ENCODE measurements at places on chromosomes 1 and 21.

- peak; percentile 46 for DNase-seq
These were observed 7.3 kb downstream of the SH3BGRL3 start for GRCh38 chr1:26287033-26287711.

- no peak for DNase-seq
These were observed 38.3 kb downstream of the PHC2 start for GRCh38 chr1:33392639-33393038.

GRCh38 chr1:96329121-96329520 lies 392.5 kb upstream of the PTBP2 start:
- no peak for DNase-seq

GRCh38 chr1:47938520-47938919 lies 58.7 kb downstream of the TRABD2B start:
- DNase-seq, result no peak

- DNase-seq, result no peak
These were observed 235.3 kb upstream of the PLXNA2 start for GRCh38 chr1:208479435-208479834.

DNA sequence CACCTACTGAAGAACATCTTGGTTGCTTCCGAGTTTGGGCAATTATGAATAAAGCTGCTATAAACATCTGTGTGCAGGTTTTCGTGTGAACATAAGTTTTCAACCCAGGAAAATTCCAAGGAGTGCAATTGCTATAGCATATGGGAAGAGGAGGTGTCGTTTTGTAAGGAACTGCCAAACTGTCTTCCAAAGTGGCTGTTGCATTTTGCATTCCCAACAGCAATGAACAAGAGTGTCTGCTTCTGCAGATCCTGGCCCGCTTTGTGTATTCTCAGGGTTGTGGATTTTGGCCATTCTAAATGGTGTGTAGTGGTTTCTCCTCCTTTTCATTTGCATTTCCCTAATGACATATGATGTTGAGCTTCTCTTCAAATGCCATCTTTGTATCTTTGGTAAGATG lies 23.8 kb downstream of the GNG4 start:
- no peak for DNase-seq

- no peak for DNase-seq
These were observed 38.0 kb downstream of the PCNT start for GRCh38 chr21:46361935-46362334.

- DNase-seq, result no peak
These were observed 25.5 kb upstream of the CAP1 start for GRCh38 chr1:40014812-40015594.

- no peak for DNase-seq
These were observed 60.3 kb upstream of the CSF3R start for GRCh38 chr1:36542962-36543515.

- DNase-seq, result no peak
These were observed 86.9 kb downstream of the OLFML2B start for GRCh38 chr1:161936786-161937185.

- DNase-seq, result no peak
These were observed 153.0 kb upstream of the WNT4 start for GRCh38 chr1:22295856-22296255.

DNA sequence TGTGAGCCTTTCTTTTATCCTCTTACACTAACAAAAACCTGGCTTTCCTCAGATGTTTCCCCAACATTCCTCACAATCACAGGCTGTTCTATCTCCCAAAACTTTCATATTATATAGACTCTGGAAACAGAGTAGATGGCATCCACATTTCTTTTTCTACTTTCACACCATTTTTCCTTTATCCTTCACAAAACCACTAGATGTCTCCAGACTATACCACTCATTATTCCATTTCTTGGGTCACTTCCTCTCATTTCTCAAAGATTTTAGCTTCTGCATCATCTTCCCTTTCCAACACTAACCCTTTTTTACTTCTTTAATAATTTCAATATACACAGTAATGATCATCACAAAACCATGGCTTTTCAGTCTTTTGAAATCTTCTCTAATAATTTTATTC lies 286.0 kb upstream of the DEPDC1 start:
- no peak for DNase-seq

DNA sequence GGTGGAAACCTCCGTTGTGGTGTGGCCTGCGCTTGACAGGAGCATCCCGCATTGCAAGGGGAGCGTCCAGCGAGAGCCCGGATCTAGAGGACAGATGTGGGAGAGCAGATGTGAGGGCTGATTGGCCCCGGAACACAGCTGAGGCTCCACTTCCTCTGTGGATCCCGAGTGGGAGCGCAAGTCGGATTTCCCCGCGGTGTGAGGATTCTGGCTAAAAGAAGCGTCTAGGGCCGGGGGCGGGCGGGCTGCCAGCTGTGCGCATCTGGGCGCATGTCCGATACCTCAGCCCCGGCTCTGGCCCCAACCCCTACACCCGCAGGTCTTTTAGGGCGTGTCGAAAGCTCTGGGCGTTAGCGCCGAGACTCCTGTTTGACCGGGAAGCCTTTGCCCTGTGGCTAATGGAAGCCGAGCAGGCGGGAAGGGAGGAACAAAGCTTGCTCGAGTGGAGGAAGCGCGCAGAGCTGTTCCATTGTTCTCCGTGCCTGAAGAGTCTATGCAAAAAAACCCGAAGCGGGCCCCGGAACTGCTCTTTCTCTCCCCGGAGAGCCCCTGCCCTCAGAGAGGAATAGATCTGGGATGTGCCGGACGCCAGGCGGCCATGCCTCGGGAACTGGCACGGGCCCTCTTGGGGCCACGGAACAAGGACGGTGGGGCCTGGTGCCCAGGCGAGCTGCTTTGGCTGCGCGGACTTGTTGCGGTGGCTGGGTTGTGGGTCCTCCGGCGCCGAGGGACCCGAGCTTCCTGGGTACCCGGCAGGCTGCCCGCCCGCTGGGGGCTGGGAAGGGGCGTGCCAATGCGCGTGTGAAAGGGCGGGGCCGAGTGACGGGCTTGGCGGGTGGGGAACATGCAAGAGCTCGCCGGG lies 111.1 kb downstream of the NAV1 start:
- DNase-seq, result no peak

DNA sequence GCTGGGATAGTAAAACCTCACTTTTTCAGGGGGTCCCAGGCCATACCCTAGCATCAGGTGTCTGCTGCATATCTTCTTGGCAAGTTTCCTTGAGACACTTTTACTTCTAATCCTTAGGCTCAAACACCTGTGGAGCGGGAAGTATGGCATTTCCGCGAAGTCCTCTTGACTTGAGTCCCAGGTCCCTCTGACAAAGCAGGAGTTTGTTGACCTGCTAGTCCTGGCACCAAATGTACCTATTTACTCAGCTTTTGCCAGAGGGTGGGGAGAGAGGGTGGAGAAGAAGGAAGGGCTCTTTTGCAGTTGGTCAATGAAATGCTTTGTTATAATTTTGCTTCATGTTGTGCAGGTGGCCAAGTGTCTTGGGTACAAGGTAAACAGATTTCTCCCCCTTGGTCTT lies 59.7 kb downstream of the CLIC6 start:
- DNase-seq, result no peak

GRCh38 chr21:29526545-29526944 lies 227.8 kb downstream of the BACH1 start:
- DNase-seq, result no peak

DNA sequence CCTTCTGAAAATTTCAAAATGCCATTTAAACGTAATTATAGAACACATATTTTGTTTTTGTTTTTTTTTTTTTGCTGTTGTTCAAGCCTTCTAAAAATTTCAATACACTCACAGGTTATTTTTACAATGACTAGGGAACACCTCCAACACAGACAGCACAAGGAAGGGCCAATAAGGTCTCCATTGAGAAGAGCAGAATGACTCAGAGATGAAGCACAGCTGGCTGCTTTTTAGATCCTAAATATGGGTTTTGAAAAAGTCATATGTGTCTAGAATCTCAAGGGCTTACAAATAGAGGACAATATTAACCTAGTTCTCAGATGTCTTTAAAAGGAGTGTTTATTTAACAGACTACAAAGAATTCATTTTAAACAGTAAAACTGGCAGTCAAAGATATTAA lies 104.6 kb downstream of the NEGR1 start:
- no peak for DNase-seq

GRCh38 chr21:46637952-46638746 lies 2.7 kb downstream of the PRMT2 start:
- no peak for DNase-seq

- no peak for DNase-seq
These were observed 4.8 kb upstream of the RPE65 start for GRCh38 chr1:68454534-68454933.

- no peak for DNase-seq
These were observed 79.0 kb upstream of the CAPZB start for GRCh38 chr1:19564366-19564765.

- no peak for DNase-seq
These were observed 335.5 kb downstream of the COL11A1 start for GRCh38 chr1:102772831-102773230.

GRCh38 chr1:12692967-12693782 lies 22.7 kb upstream of the AADACL3 start:
- no peak for DNase-seq

- no peak for DNase-seq
These were observed 264.2 kb downstream of the DISC1 start for GRCh38 chr1:231890791-231891190.

- DNase-seq, result no peak
These were observed 164.2 kb upstream of the COL6A1 start for GRCh38 chr21:45817345-45817744.

- DNase-seq, result no peak
These were observed 8.5 kb downstream of the CFHR4 start for GRCh38 chr1:196896355-196896754.

- DNase-seq, result no peak
These were observed 673.3 kb downstream of the BRINP3 start for GRCh38 chr1:189804352-189804751.

GRCh38 chr1:25707280-25708016 lies 90.9 kb downstream of the MAN1C1 start:
- DNase-seq, result no peak

- DNase-seq, result no peak
These were observed 10.0 kb downstream of the ECHDC2 start for GRCh38 chr1:52911541-52911940.

DNA sequence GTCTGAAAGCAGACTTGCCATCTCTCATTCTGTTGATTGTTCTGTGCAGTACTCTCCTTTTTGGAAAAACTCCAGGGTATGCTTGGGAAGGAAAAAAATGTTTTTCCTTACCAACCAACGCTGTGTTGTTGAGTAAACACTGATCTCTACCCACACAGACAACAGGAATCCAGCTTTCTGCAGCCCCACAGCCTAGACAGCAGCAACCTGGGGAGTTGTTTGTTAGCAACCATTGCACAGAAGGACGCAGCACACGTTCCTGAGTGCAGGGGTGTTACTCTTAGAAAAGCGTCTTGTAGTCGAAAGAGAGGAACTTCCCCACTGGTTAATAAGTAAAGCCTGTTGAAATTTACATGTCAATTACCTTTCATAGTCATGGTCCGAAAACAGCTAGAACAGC lies 56.6 kb downstream of the SMYD2 start:
- DNase-seq, result no peak

DNA sequence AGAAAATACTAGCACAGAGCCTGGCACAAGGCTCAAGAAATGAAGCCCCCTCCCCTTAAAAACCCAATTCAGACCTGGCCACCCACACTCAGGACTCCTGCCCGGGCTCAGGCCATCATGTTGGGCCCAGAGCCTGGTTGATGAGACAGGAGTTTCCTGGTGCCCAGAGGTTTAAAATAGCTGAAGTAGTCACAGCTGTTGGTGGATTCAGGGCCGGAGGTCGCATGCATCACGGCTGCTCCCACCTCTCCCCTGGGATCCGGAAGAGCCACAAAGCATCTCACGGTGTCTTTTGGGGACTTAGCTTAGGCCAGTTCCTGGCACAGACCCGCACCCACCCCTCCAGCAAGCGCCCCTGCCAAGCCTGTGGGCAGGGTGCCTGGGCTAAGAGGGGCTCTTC lies 2.6 kb upstream of the PADI2 start:
- DNase-seq, result no peak

DNA sequence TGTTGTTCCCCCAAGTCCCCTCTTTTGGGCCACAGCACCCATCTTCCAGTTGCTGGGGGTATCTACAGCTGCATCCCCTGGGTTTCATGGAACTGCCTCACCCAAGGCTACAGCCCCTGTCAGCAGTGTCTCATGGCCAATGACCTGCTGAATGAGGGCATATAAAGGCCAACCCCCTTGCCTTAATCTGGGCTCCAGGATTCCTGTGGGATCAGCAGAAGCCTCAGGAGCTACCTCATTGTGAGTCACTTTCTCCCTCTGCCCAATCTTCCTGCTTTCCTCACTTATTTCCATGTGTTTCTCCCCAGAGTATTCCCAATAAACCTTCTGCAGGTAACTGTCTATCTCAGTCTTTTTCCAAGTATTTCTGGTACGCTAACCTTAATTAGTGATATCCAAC lies 37.3 kb upstream of the SYT14 start:
- DNase-seq, result no peak

DNA sequence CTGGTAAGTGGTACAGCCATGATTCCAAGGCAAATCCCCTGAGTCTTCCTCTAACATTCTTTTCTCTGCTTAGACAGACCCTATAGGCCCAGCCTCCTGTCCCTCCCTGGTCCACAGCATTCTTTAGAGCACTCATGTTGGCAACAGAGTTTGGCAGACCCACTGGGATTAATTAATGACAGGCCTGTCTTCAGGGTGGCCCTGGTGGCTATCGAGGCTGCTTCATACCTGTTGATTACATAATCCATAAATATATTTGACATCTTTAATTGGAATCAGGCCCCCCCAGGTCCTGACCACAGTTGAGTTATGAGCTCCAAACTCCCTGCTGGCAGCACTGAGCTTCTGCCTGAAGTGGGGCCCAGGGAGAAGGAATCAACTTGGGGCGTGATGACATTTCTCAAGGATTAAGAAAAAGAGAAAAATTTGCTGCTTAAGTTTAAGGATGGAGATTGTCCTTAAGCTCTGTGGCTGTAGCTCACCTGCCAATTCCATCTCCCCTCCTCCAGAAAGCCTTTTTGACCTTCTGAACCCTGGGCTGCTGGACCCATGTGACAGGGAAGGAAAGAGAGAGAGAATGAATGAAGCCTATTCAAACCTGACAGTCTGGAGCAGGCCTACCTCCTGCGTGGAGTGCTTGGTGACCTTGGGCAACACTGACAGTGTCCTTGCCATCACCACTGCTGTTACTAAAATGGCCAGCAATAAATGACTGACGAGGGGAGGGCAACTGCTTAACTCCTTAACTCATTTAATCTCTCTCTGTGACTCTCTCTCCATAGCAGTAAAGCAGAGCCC lies 156.6 kb downstream of the TRABD2B start:
- no peak for DNase-seq

GRCh38 chr1:84103197-84103992 lies 40.7 kb upstream of the PRKACB start:
- no peak for DNase-seq

- no peak for DNase-seq
These were observed 66.7 kb downstream of the TEX35 start for GRCh38 chr1:178579562-178579961.

GRCh38 chr21:30829659-30830058 lies at the start of gene KRTAP7-1:
Gene KRTAP7-1, minus strand, starts transcription at chr21:30829759. Its CDS starts 61 bp downstream, at chr21:30829698.
- no peak for DNase-seq

GRCh38 chr21:33278721-33279120 lies 12.6 kb downstream of the IL10RB start:
- DNase-seq, result no peak

- no peak for DNase-seq
These were observed 106.9 kb downstream of the DDX20 start for GRCh38 chr1:111862599-111862998.
